RPMI7951 (cell line): ENCODE measurements at places on chromosomes 16 and 17. TPM values are rescaled to one million over a fixed set of nuclear protein-coding genes. Genes with fewer than 3 reads are reported as not detected.

Gene SMIM5
- total RNA-seq, result not detected in 2 replicates

Gene SCARF1
- 0.12 and 0.20 TPM in 2 replicates for total RNA-seq

Gene SLC38A8
- not detected in 2 replicates for total RNA-seq

Gene SAMD14
- total RNA-seq, result 0.10 and 0.24 TPM in 2 replicates

Gene AATK
- not detected in 2 replicates for total RNA-seq

Gene SEPTIN1
- total RNA-seq, result not detected in 2 replicates

Gene OTOP2
- total RNA-seq, result not detected in 2 replicates

Gene MYL11
- total RNA-seq, result not detected in 2 replicates

Gene MT1G
- total RNA-seq, result 6.8 and 13.5 TPM in 2 replicates

Gene PTGES3L
- total RNA-seq, result 2.0 and 2.3 TPM in 2 replicates

Gene SYT17
- total RNA-seq, result 0.20 and 0.24 TPM in 2 replicates

Gene CD300A
- total RNA-seq, result not detected in 2 replicates

Gene KRTAP1-5
- total RNA-seq, result not detected in 2 replicates

Gene ASIC2
- total RNA-seq, result not detected in 2 replicates

Gene MYH1
- not detected in 2 replicates for total RNA-seq

GRCh38 chr17:76198702-76199101 lies 41.6 kb downstream of the RNF157 start:
- no peak for DNase-seq

GRCh38 chr17:15963670-15964110 lies 18.8 kb downstream of the ADORA2B start:
- DNase-seq, result peak; percentile 91

GRCh38 chr17:50966163-50966666 lies 100.1 kb upstream of the TOB1 start:
- no peak for DNase-seq

GRCh38 chr16:11685844-11686618 lies 17.8 kb downstream of the SNN start:
- DNase-seq, result no peak

DNA sequence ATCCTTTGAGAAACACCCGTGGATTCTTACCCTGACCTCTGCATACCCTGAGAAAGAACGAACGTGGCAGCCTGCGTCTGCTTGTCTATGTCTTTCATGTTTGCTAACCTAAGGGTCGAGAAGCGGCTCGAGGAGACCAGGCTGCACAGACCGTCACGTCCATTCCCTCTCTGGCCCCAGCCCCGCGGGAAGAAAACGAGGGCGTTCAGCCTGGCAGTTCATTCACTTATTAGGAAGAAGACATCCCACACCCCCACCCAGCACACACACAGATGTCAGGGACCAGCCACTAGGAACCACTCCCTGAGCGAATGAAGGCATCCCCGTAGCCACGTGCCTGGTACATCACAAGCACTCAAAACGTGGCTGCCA lies 655 bp upstream of the MTHFSD start:
- no peak for DNase-seq

DNA sequence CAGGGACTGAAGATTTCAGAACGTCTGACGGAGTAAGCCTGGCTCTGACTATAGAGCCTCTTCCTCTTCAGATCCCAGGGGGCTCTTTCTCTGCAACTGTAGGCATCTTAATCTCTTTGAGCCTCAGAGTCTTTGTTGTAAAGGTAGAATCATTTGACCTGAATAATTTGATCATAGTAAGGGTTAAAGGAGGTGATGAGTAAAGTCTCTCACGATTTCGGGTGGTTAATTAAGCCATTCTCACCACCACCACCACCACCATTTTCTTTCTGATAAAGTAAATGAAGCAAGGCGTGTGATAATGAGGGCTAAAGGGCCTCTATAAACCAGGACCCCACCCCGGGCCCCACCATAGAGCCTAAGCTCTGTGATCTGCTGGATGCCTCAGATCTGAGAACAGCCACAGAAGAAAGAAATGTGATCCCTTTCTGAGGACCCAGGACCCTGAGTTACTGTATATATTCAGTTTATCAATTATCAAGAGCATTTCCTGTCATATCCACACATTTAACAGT lies 33.0 kb upstream of the ADAMTS18 start:
- DNase-seq, result no peak

GRCh38 chr16:879986-880385 lies 79.5 kb upstream of the GNG13 start:
- DNase-seq, result no peak

DNA sequence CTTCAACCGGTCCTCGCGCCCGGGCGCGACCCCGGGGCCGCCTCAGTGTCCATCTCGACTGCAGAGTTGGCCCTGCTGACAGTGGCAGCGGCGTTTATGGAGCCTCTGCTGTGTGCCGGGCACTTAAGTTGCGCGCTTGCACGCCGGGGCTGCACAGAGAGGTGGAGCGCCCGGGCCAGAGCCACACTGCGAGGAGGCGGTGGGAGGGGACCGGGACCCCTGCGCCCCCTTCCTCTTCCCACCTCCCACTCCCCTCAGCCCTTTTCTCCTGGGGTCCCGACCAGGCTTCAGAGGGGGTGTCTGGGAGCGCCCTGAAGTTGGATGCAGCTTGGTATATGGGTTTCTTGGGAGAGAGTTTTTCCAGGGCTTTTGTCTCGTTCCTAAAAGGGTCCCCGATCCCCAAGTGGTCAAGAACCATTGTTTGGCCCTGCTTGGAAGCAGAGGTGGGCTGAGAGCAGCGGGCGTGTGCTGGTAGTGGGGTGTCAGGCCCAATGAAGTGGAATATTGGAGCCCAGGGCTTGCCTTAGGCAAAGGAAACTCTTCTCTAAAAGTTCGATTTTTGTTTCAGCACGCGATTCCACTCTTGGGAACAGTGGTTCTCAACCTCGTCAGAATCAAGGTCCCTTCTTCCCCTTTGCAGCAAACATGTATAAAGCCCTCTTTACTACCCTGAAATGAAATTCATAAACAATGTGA lies 605 bp downstream of the MRTFB start:
- DNase-seq, result no peak

DNA sequence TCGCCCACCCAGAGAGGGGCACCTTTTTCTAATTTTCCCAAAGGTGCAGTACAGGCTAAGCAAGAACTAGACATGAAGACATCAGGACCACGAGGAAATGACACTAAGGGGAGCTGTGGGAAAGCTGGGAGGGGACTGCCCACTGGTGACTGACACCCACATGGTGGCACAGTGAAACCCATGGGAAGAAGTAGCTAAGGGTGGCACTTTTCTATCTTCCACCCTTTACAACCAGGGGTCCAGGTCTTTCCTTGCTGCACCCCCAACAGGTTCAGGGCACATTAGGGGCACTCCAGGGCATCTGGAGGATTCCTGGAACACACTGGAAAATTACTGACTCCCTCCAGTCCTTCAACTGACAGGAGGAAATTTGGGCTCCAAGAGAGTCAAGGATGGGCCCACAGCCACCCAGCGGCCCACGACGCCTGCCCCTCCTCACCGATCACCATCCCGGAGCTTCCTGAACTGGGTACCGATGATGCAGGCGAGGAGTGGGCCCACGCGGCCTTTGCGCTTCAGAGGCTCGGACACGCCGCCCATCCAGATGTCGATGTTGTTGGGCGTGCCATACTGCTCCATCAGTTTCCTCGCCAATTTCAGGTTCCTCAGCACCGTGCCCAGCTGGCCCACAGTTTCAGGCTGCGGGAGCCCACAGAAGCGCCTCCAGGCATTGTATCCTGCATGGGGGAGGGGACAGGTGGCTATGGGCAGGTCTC lies 9.4 kb downstream of the MPO start:
- DNase-seq, result no peak

- no peak for DNase-seq
Observed at GRCh38 chr16:51137097-51137496, 14.0 kb downstream of the SALL1 start.

GRCh38 chr17:45108595-45109521 lies 23.5 kb downstream of the PLCD3 start:
- no peak for DNase-seq

GRCh38 chr17:62111562-62112171 lies 46.6 kb upstream of the MED13 start:
- no peak for DNase-seq

DNA sequence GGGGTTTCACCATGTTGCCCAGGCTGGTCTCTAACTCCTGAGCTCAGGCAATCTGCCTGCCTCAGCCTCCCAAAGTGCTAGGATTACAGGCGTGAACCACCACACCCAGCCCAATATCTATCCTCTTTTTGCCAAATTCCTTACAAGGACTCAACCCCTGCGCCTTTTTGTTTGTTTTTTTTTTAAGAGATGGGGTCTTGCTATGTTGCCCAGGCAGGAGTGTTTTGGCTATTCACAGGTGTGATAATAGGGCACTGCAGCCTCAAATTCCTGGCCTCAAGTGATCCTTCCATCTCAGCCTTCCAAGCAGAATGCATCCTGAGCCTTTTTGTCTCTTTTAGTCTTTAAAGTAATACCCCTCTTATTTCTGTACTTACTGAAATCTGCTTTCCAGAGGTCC lies 17.0 kb downstream of the SP2 start:
- DNase-seq, result no peak

DNA sequence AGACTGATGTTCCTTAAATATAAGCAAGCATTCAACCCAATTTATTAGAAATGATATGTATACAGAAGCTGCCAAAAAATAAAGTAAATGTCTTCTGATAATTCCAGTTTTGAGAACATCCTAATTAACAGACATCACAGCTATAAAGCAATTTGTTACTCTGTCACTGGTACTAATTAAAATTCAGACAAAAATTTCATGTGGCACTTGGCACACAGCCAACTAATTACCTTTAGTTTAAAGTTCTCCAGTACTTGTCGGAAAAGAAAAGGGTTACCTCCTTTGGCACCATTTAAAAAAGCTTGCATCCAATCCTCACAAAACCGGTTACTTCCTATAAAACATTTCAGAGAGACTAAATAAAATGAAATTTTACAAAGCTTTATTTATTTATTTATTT lies 8.8 kb downstream of the C17orf75 start:
- DNase-seq, result no peak

GRCh38 chr17:65064452-65065019 lies 8.0 kb upstream of the GNA13 start:
- peak; percentile 13 for DNase-seq

- no peak for DNase-seq
Observed at GRCh38 chr16:55686671-55687070, 30.9 kb downstream of the SLC6A2 start.

- DNase-seq, result peak; percentile 83
Observed at GRCh38 chr16:81405702-81406113, 38.9 kb upstream of the CMIP start.

- no peak for DNase-seq
Observed at GRCh38 chr17:75821552-75821951, 22.7 kb downstream of the UNC13D start.

- DNase-seq, result no peak
Observed at GRCh38 chr17:66135219-66135618, 56.7 kb downstream of the CEP112 start.

DNA sequence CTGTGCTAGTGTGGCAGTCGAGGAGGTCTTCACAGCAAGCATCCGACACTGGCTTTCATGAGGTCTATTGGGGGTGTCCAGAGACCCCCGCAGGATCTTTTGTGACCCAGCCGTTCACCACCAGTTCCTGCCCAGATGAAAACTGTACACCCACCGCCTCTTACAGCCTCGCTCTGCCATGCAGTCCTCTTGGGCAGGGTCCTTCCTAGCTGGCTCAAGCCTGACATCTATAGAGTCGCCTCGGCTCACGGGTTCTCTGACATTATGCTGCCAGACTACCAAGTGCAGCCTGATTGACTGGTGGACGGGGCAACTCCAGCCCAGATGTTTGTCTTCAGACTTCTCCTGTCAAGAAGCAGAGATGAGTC lies 14.6 kb upstream of the CLEC10A start:
- no peak for DNase-seq

- DNase-seq, result no peak
Observed at GRCh38 chr16:87150681-87151280, 166.4 kb downstream of the C16orf95 start.

GRCh38 chr16:48870141-48870540 lies 260.2 kb upstream of the N4BP1 start:
- DNase-seq, result no peak

- no peak for DNase-seq
Observed at GRCh38 chr17:77147357-77147801, 6.6 kb downstream of the SEC14L1 start.

GRCh38 chr16:85028685-85029407 lies 1.3 kb downstream of the KIAA0513 start:
- peak; percentile 44 for DNase-seq

GRCh38 chr17:66526827-66527226 lies 224.4 kb downstream of the PRKCA start:
- peak; percentile 57 for DNase-seq

- no peak for DNase-seq
Observed at GRCh38 chr17:39813631-39814030, 50.5 kb downstream of the IKZF3 start.

DNA sequence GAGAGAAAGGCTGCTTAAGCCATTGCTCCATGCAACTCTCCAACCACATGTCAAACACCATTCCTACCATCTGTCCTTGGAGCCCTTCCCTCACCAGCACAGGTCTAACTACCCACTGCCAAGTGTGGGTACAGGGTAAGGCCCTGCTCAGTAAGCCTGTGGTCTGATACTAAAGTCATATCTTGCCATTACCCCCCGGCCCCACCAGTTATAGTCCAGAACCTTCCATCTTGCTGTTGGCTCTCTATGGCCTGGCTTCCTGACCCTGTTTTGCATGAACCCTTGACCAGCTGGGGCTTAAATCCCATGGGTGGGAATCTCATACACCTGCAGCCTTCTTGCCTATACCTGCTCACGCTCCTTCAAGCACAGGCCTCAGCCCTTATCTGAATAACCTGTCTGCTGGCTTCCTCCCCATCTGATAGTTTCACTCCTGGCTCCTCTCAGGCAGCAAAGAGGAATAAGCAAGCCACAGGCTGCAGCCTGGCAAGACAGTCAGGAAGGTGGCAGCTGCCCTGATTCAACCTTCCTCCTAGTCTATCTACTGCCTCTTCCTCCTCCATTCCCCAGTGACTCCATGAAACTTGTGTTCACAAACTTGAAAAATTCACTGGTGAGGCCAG lies 64.1 kb downstream of the ZFHX3 start:
- DNase-seq, result no peak

DNA sequence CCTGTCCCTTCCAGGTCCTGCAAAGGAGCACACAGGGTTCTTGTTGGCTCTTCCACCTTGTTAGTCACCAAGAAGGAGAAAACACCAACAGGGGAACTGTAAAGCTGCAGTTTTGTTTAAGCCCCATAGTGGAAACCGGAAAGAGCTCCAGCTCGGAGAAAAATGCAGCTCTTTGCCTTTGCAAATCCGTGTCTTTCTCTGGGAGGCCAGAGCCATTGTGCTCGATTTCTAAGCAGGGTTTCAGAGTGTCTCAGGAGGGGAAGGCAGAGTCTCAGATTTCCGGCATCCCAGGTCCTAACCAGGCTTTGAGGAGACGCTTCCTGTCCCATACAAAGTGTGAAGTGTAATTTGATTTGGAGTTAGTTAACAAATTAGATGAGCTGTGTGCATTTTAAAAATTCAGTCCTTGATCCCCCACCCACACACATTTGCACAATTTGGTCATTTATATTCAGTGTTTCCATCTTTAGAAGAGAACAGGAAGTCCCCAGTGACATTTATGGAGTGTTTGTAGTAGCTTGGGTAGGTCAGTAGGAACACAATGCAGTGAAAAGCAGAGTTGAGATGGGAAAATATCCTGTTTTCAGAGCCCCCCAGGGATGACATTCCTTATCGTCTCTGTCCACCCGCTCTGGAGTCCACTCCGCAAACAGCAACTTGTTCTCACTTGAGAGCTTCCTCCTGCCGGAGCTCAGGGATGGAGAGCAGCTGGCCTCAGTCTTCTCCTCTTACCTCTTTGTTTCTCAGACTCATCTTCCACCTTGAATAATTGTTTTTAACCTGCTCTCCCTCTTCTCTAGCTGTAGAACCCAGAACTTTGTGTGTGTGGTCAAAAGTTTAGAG lies 331.9 kb downstream of the SEC14L1 start:
- DNase-seq, result no peak

- DNase-seq, result peak; percentile 38
Observed at GRCh38 chr17:54992797-54993639, 24.5 kb downstream of the STXBP4 start.

GRCh38 chr17:39679521-39680192 lies 8.2 kb downstream of the PGAP3 start:
- DNase-seq, result no peak
